SJSA1 (cell line): ENCODE measurements at places on chromosomes 5 and 9. TPM values are rescaled to one million over a fixed set of nuclear protein-coding genes. Genes with fewer than 3 reads are reported as not detected.
A peak's percentile ranks its signal among the peaks of the same experiment; 100 is the strongest.

DNA sequence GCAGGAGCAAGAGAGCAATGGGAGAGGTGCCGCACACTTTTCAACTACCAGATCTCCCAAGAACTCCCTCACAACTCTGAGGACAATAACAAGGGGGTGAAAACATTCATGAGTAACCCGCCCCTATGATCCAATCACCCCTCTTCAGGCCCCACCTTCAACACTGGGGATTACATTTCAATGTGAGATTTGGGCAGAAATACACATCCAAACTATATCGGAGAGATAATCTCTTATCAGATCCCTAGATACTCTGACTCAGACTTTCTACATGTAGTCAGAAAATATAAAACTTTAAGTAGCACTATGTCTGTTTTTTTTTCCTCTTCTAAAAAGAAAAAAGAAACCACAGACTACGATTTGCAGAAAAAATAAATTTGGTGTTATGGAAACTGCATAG, 1595.9 kb upstream of the NUDT12 start:
- no peak overlapping the region for H3K27ac ChIP-seq
- no peak overlapping the region for H3K4me3 ChIP-seq
- no peak for DNase-seq
- H3K36me3 ChIP-seq: no peaks in the 10 kb centered on the region
- no peaks in the 10 kb centered on the region for H3K4me1 ChIP-seq

DNA sequence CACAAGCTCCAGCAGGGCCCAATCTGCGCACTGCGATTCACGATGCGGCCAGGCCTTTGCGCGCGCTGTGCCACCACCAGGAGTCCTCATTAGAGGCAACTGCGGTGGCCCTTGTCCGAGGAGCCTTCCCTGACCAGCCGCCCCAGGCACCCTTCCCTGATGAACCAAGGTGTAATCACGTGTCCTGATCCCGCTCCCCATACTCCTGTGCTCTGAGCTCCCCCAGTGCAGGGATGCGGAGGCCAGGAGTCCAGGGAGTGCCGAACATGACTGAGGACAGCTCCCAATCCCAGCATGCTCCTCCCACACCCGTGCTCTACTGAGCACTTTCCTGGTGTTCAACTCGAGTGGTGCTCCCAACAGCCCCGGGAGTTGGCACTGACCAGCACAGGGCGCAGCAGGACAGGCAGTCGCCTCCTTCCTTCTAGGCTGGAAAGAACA, 134.8 kb downstream of the ZNF354C start:
- H3K4me3 ChIP-seq: no peak overlapping the region
- H3K4me1 ChIP-seq: no peaks in the 10 kb centered on the region
- no peaks in the 10 kb centered on the region for H3K36me3 ChIP-seq
- DNase-seq: no peak

- no peak overlapping the region for H3K4me3 ChIP-seq
- DNase-seq: no peak
- no peaks in the 10 kb centered on the region for H3K27me3 ChIP-seq
- no peak overlapping the region for H3K27ac ChIP-seq
These were observed 73.3 kb upstream of the TBCA start for GRCh38 chr5:77849308-77849900.

- H3K27ac ChIP-seq: no peak overlapping the region
- no peak overlapping the region for H3K4me3 ChIP-seq
- H3K36me3 ChIP-seq: no peaks in the 10 kb centered on the region
- H3K4me1 ChIP-seq: no peaks in the 10 kb centered on the region
- DNase-seq: no peak
- H3K27me3 ChIP-seq: peaks cover 34% of the 10 kb centered on the region
These were observed 54.9 kb upstream of the N4BP3 start for GRCh38 chr5:178058321-178059012.

DNA sequence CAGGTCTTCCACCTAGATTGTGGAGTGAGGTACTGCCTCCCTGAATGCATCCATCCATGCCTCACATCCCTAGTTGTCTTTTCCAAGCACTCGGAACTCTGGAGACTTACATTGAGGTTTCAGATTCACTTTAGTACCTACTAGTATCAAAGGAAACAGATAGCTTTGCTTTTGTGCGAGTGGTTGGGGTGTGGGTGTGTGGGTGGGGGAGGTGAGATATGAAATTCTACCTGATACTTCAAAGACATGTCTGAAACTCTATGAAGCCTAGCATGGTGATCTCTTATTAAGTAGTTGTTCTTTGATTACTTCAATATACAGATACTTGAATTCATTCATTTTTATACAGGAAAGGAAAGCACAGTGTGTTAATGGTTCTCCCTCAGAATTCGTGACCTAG, 64.4 kb downstream of the MCCC2 start:
- no peak overlapping the region for H3K27ac ChIP-seq
- H3K36me3 ChIP-seq: peaks cover 29% of the 10 kb centered on the region
- H3K4me1 ChIP-seq: no peaks in the 10 kb centered on the region
- no peak for DNase-seq

DNA sequence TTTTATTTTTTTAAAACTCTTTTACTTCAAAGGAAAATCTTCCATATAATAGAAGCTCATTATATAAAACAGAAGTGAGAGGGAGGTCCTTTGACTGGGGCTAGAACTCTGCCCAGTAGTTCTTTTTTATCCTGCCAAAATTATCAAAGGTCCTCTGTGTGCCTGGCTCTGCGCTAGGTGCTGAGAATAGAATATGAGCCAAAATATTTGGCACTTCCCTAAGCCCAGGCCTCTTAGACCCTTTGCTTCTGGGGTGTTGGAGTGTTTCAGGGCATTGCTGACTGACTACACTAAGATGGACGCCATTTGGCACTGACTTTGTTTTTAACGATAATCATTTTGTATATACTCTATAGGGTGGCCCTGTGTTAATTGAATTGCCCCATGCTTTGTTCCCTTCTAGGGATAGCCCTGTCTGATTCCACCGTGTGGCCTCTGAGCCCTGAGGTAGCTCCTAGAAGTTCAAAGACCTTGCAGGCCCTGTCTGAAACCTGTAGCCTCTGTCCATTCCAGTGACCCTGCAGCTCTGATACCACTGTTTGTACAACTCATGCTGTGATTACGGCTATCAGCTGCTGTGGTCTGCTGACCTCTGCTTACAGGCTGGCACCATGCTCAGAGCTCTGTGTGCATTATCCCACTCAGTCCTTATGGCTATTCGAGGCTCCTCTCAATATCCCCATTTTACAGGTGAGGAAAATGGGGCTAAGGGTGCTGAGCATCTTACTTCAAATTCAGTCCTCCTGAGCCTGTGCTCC, 84.3 kb upstream of the SHB start:
- no peaks in the 10 kb centered on the region for H3K4me1 ChIP-seq
- H3K4me3 ChIP-seq: no peak overlapping the region
- no peak overlapping the region for H3K27ac ChIP-seq
- no peak for DNase-seq
- H3K36me3 ChIP-seq: no peaks in the 10 kb centered on the region

DNA sequence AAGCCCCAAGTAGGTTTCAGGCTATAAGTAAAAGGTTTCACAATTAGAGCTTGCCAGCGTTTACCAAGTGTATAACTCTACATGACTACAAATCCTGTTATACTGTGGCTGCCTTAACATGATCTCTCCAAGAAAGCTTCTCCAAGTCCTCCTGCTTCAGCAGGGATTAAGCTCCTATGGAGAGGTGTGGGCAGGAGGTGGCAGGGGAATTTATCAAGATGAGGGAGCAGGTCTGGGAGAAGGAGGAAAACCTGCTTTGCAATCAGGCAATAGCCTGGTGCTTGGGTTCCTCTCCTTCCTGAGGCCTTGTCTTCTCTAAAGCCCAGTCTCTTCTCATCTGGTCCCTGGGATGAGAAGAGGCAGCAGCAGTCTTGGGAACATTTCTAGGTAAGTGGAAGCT, 135.2 kb downstream of the TSSK1B start:
- DNase-seq: peak; percentile 29
- H3K36me3 ChIP-seq: peaks cover 1% of the 10 kb centered on the region; the same call in 1 of the 2 replicates
- H3K4me1 ChIP-seq: peaks cover 17% of the 10 kb centered on the region
- no peak overlapping the region for H3K27ac ChIP-seq
- H3K4me3 ChIP-seq: no peak overlapping the region
- H3K27me3 ChIP-seq: no peaks in the 10 kb centered on the region

GRCh38 chr5:103340717-103341388, 82.3 kb downstream of the MACIR start:
- DNase-seq: no peak
- H3K27ac ChIP-seq: no peak overlapping the region
- no peaks in the 10 kb centered on the region for H3K4me1 ChIP-seq
- H3K27me3 ChIP-seq: no peaks in the 10 kb centered on the region

DNA sequence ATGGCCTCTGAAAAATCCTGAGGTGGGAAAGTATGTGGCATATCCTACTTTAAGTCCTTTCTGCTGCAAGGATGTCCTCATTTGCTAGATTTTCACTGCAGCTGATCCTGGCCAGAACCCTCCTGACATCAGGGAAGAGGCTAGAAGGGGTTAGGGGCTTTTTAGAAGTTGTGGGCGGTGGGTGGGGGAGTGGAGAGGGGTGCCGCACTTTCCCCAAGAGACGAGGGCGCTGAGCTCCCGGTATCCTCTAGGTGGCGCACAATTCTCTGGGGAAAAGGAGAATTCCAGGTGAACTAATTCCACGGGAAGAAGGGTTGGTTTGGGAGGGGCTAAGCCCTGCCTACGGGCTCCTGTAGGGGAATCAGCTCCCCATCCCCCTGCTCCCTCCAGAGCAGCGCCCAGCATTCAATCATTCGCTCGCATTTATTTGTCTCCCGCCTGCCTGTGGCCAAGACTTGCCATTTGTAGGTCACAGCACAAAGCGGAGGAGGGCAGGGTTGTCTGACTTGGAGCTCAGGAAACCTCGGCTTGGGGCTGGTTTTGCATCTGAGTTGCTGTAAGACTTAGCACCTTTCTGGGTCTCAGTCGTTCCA, 42.9 kb upstream of the HAND1 start:
- H3K27ac ChIP-seq: no peak overlapping the region
- no peak for DNase-seq
- H3K36me3 ChIP-seq: no peaks in the 10 kb centered on the region
- peaks cover 55% of the 10 kb centered on the region for H3K4me1 ChIP-seq
- H3K4me3 ChIP-seq: no peak overlapping the region

- no peaks in the 10 kb centered on the region for H3K36me3 ChIP-seq
- DNase-seq: peak; percentile 46
- H3K27me3 ChIP-seq: no peaks in the 10 kb centered on the region
- H3K4me3 ChIP-seq: no peak overlapping the region
- no peaks in the 10 kb centered on the region for H3K4me1 ChIP-seq
These were observed 89.9 kb upstream of the GNAQ start for GRCh38 chr9:78121488-78121887.

DNA sequence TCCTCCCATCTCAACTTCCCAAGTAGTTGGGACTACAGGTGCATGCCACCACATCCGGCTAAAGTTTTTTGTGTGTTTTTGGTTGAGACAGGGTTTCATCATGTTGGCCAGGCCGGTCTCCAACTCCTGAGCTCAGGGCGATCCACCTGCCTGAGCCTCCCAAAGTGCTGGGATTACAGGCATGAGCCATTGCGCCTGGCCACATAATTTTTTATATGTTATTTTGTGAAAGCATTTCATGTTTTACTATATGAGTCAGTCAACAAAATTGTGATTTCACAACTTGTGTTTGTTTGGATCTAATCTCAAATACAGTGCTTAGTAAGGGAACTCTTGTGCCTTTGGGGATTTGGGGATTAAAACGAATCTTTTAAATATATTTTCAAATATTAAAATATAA, 20.0 kb upstream of the FAM120AOS start:
- DNase-seq: no peak
- H3K27me3 ChIP-seq: no peaks in the 10 kb centered on the region
- H3K4me1 ChIP-seq: peaks cover 14% of the 10 kb centered on the region
- H3K27ac ChIP-seq: no peak overlapping the region
- peaks cover 25% of the 10 kb centered on the region for H3K36me3 ChIP-seq

DNA sequence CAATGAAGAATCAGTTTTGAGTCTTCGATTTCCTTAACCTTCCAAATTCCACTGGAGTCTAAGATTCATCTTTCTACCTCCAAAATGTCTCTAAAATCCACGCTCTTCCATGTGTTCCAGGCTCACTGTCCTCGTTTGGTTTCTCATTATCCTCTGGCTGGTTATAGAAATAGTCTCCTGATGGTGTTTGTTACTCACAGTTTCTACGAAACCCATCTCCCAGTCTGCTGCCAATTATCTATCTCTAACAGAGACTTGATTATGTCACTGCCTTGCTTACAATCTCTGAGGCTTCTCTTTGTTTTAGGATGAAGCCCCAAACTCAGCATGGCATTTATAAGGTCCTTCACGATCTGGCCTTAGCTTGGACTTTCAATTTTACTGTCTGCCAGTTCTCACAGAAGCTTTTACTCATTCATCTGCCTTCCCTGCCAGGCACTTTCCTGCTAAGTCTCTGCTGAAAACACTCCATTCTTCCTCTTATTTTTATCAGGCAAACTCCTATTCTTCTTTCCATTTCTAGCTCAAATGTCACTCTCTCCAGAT, 339.6 kb upstream of the SGCD start:
- H3K4me3 ChIP-seq: no peak overlapping the region
- H3K36me3 ChIP-seq: no peaks in the 10 kb centered on the region
- H3K27ac ChIP-seq: no peak overlapping the region
- no peaks in the 10 kb centered on the region for H3K4me1 ChIP-seq
- no peaks in the 10 kb centered on the region for H3K27me3 ChIP-seq
- no peak for DNase-seq

DNA sequence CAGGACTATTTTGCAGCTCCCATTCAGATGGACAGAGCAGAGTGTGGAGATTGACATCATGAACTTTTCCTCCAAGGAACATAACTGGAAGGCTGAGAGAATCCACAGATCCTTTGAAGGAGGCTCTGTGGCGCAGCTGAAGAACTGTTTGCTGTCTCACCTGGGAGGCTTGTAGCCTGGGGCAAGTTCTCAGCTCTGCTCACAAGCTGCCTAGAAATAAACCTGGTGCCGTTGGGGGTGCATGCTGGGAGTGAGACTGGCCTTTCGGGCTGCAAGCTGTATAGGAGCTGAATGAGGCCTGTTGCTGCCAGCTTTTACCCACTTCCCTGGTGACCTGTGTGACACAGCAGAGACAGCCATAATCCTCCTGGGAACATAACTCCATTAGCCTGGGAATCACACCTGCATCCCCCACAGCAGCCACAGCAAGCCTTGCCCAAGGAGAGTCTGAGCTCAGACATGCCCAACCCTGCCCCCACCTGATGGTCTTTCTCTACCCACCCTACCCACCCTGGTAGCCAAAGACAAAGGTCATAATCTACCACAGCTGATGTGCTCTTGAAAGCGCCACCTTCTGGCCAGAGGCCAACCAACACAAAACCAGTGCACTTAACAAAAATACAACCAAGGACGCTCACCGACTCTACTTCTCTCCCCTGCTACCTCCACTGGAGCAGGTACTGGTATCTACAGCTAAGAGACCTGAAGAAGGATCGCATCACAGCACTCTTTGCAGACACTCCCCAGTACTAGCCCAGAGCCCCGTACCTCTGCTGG, 205.1 kb upstream of the MRPS30 start:
- no peak overlapping the region for H3K27ac ChIP-seq
- DNase-seq: no peak
- no peak overlapping the region for H3K4me3 ChIP-seq
- no peaks in the 10 kb centered on the region for H3K36me3 ChIP-seq

Gene NTRK2
- total RNA-seq: 0.16 TPM in 2 replicates

Gene IRGM
- total RNA-seq: not detected in 2 replicates

Gene QRFP
- not detected in 2 replicates for total RNA-seq

Gene SOHLH1
- total RNA-seq: not detected in 2 replicates

Gene SLC36A3
- not detected in 2 replicates for total RNA-seq

Gene MLANA
- total RNA-seq: not detected in 2 replicates
